ENCODE measurements at places on chromosomes 12 and 14.
A peak's percentile ranks its signal among the peaks of the same experiment; 100 is the strongest.

- DNase-seq: no peak
These were observed 611 bp downstream of the SARNP start for GRCh38 chr12:55816881-55817344.

GRCh38 chr12:10968765-10969456 lies 17.8 kb downstream of the TAS2R50 start:
- DNase-seq: peak; percentile 44

- peak; percentile 24 for DNase-seq
These were observed 8.8 kb downstream of the EIF2B2 start for GRCh38 chr14:75011356-75011994.

DNA sequence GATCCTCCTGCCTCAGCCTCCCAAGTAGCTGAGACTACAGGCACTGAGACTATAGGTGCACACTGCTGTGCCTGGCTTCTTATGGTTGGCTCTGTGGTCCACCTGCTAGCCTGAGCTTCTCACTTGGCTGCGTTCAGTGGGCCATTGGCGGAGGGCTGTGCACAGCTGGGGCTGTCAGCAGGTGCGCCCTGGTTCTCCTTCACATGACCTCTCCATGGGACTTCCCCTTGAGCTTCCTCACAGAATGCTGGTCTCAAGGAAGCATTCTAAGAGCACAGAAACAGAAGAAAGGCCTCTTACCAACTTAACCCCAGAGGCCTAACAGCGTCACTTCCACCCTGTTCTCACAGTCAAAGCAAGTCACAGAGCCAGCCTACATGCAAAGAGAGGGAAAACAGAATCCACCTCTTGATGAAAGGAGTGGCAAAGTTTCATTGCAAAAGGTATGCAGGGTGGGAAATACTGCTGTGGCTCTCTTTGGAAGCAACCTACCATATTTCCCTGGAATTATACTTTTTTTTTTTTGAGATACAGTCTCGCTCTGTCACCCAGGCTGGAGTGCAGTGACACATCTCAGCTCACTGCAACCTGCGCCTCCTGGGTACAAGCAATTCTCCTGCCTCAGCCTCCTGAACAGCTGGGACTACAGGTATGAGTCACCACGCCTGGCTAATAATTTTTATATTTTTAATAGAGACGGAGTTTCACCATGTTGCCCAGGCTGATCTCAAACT lies 9.3 kb downstream of the RILPL2 start:
- DNase-seq: no peak

- peak; percentile 74 for DNase-seq
These were observed 25.9 kb downstream of the SUDS3 start for GRCh38 chr12:118402251-118402650.

DNA sequence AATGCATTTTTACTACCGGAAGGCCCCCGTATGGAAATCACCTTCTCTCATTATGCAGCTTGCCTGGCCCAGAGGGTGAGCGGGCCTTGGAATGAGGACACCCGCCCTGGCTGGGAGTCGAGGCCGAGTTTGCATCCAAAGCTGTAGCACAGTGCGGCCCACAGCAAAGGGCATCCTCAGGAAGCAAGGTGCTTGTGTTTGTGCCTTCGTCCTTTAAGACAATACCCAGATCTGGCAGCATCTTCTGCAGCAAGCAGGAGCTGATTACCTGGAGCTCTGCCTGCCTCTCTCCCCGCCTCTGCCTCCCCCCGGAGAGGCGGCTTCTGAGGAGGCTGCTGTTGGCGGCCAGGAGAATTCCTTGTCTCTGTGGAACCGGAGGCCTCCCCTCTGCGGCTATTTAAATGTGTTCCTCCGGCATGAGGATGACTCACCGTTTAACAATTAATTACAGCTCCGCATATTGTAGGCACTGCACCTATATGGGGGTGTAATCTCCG lies 145.3 kb downstream of the CACNA1C start:
- peak; percentile 17 for DNase-seq

DNA sequence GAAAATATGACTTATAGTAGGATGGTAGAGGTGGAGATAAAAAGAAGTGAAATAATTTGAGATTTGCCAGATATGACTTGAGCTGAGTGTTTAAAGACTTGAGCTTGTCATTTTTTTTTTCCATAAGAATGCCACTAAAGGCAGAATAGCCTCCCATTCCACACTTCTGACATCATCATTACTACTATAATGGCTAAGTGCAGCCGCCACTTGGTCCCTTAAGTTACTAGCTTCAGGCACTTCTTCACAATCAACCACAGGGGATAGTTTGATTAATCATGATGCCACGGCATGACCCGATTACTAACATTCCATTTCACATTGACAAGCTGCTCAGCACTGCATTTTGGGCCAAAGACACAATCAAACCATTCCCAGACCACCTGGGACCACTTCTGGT lies 127.9 kb downstream of the EFCAB11 start:
- DNase-seq: no peak

DNA sequence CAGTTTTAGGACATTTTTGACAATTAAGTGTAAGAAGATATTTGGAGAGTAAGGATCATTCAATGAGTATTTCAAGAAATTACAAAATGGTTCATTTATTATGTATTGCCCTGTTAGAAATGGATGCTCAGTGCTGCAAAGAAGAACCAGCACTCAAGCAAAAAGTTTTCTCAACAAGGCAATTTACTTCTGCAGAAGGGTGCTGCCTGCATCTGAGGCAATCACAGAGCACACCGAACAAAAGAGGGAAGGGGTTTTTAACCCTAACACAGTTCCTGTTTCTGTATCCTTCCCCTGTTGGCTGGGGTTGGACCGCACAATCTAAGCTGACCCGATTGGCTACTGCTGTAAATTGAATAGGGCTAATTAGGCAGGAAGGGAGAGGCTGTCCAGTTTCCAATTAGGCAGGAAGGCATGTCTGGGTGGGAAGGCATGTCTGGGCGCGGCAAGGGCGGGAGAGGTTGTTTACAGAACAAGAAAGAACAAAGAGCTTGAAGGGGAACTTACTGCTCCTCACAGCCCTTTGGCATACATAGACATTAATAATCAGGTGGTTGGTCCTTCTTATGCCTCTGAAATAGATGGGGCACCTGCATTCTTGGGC lies 41.4 kb downstream of the SPTSSA start:
- DNase-seq: no peak

GRCh38 chr14:83217492-83217891 lies 1683.8 kb upstream of the SEL1L start:
- DNase-seq: peak; percentile 50

- no peak for DNase-seq
These were observed 118.8 kb downstream of the DPF3 start for GRCh38 chr14:72774894-72775620.

DNA sequence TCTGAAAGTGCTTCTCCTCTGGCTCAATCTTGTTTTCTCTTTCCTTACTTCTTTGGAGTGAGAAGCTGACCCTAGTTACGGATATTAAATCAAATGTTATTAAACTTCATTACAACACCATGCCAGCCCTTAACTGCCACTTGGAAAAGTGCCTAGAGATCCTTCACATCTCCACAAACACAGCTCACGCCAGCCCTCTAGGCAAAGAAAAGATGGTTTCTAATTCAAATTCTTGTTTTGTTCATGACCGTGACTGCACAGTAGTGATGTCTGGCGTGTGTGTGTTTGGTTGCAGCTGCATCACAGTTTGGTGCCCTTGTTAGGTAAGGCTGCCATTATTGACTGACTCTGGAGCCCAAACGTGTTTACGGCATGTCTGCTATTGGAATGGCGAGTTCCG lies 113.0 kb downstream of the BEGAIN start:
- no peak for DNase-seq

- no peak for DNase-seq
These were observed 70.1 kb upstream of the PLXNC1 start for GRCh38 chr12:94078138-94078723.

- no peak for DNase-seq
These were observed 11.5 kb downstream of the RIMBP2 start for GRCh38 chr12:130704606-130705005.

GRCh38 chr12:40224439-40225291 lies at the start of gene LRRK2:
Gene LRRK2 (plus strand): TSS chr12:40224997. CDS start chr12:40225132, 135 bp downstream.
- DNase-seq: peak; percentile 48

DNA sequence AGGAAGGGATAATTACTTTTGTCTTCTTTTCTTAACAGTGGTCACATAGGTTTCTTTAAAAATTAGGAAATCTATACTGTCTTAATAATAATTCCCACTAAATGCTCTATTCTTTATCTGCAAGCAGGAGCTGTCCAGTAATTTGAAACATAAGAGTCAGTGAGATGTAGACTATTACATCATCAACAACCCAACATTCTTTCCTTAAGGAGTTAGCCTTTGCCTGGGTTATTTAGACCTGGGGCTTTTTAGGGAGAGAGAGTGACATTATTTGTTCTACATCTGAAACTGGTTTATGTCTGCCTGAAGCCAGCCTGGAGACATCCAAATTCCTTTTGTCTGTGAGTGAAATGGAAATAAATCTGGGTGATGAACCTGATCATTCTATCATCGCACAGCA lies 294.4 kb downstream of the TMTC2 start:
- DNase-seq: no peak

DNA sequence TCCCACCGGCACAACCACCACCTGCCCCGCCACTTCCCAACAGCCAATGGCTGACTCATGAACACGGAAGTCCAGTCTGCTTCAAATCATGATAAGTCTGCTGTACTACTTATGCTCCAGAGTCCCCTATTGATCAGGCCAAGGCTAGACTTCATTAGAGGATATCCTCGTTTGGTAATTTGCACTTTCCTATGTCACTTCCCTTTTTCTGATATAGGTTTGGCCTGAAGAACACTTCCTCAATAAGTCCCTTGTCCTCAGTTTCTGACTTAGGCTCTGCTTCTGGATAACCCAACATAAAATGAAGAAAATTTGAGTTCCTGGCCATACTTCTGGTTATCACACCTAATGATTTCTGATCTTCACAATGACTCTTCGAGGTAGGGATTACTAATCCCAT lies 45.3 kb downstream of the IFNG-AS1 start:
- no peak for DNase-seq

DNA sequence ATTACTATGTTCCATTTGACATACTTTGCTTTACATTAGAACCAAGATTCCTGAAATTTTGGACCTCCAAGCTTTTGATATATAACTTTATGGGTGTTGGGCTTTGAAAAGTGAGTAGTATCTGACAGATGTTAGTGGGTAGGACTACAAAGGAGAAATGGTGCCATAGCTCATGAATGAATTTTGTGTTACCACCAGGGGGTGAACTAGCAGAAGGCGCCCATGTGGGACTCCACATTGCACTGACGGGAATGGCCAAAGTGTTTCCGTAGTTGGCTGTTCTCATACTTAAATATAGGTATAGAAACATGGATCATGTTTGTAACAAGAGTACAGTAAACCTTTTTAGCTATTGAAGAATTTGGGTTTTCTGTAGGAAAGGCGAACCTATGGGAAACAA lies 337.5 kb downstream of the FLRT2 start:
- DNase-seq: no peak

DNA sequence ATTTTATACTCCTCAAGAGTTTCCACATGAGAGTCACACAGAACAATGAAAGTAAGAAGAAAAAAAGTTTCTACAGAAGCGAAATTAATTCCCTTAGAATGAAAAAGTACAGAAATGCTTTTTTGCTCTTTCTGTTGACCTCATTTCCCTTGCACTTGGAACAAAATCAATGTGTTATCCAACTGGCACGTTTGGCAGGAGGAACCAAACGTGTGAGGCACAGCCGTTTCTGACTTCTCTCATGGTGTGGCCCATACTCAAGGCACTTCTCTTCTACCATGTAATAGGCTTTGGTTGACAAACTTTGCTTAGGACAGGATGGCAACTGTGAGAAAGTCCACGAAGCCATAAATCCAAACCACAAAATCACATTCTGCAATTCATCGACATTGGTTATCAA lies 297.0 kb downstream of the FUT8 start:
- DNase-seq: no peak

DNA sequence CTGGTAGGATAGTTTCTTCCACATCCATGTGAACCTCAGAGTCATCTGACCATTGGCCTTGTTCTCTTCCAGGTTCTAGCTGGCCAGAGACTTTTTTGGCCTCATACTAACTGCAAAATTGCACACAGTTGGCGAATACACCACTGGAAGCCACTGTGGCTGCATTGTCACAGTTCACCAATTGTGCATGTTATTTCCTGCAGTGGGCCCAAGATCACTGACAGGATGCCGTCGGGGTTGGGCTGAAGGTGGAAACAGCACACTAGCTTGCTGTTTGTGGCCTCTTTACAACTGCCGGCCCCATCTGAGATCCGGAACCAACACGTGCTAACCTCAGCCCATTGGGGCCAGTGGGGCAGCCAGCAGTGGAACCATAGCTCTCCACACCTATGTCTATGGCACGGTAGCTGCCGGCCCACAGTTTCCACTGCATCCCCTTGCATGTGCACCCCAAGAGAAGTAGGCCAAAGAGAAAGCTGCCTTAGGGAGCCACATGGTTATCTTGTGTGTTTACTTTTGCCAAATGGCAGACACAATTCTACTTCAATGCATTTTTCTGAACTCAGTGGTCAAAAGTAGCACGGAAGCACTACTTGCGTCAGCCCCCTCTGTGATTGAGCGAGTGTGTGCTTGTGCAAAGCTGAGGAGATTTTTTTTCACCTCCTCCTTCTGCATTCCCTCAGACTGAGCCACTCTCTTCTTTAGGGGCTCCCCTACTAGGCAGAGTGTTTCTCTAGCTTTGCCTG lies 464.0 kb downstream of the RAD51B start:
- no peak for DNase-seq

DNA sequence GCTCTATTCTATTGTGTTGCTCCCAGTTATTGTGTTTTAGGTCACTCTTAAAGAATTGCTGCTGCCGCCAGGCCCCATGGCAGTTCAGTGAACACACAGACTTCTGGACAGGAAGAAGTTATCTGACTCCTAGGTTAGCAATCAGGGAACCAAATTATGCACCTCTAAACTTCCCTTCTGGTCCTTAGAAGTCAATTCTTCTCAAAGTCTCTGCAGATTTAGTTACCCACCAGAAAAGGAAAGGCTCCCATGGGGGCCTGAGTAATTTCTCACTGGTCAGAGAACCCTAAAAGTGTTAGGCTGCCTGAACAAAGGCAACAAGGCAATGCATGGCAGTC lies 10.0 kb downstream of the EMP1 start:
- no peak for DNase-seq

All from GM04504 (cell line).